Activated CD4-positive, alpha-beta memory T cell treated with anti-CD3 and anti-CD28 coated beads, Interleukin-2, amount 10 ng/mL, durations not matched to agents 7 days and 5 days (primary cell): ENCODE measurements at places on chromosomes 2 and 18. TPM values are rescaled to one million over a fixed set of nuclear protein-coding genes. Genes with fewer than 3 reads are reported as not detected.

The TUBB8B gene
- total RNA-seq, result not detected

DNA sequence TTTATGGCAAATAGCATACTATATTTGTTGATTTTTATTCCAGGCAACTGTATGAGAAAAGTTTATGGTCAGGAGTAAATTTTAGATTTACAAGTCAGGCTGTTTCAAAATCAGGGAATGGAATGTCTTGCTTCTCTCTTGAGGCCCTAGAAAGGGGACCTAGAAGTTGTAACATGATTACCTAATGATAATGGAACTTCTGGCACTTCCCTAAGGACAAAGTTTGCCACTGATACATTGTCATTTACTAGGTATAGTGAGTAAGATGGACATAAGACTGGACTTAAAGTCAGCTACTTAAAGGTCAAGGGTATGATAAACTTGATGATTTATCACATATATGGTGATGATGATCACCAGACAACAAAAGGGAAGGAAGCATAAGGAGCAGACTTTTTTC, 103.3 kb upstream of the VRK2 start:
- no peak for DNase-seq

The NDUFAF7 gene
- total RNA-seq, result 17.7 TPM

DNA sequence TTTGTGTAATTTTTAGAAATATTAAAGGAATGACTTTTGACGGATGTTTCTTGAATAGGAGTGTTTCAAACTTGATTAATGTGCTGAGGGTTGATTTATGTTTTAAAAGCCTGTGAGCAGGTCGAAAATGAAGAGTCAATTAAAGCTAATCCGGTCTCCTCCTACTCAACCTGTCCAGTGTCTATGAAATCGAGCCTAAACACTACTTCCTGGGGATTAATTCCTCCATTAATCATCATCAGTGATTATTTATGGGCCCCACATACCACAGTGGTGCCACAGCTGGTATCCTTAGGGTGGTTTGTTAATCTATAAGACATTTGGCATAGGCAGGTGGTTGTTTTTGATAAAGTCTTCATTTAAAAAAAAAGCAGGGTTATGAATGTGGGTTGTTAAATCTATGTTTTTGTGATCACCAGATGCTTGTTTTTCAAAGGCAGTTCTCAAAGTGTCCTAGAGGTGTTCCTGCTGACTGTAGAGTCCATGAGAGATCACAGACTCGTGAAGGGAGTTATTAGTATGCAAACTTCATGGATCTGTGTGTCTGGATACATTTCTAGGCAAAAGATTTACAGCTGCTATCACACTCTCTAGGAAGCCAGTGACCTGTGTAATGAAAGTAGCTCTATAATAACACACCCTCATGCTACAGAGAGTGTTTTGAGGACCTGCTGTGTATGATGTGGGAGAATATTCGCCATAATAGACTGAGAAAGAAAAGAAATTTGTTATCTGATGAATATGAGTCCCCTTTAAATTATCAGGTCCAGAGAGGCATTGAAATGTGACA, 308.6 kb downstream of the AKAIN1 start:
- DNase-seq, result no peak

The FAP gene
- total RNA-seq, result not detected

DNA sequence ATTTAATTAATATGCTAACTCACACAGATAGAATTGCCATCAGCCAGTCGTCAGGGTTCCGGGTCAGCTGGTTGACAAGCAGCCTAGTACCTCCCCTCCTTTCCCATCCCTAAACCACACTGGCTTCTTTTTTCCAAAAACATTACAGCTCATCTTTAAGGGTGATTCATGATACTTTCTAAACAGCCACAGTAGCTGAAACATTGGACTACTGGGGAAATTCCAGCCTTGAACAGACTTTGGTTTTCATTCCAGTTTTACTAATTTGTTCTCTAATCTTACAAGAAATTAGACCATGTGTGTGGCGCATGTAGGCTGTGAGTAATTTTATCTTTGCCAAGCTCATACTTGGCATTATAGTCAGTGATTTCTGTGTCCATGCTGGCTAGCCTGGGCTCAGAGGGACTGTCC, 110.8 kb downstream of the FMNL2 start:
- DNase-seq, result no peak

- no peak for DNase-seq
Measured at GRCh38 chr2:63049211-63049969, 1.2 kb upstream of the OTX1 start.

The ERBB4 gene
- total RNA-seq, result not detected

GRCh38 chr2:65366595-65367125, 65.7 kb downstream of the SPRED2 start:
- DNase-seq, result peak; percentile 41

DNA sequence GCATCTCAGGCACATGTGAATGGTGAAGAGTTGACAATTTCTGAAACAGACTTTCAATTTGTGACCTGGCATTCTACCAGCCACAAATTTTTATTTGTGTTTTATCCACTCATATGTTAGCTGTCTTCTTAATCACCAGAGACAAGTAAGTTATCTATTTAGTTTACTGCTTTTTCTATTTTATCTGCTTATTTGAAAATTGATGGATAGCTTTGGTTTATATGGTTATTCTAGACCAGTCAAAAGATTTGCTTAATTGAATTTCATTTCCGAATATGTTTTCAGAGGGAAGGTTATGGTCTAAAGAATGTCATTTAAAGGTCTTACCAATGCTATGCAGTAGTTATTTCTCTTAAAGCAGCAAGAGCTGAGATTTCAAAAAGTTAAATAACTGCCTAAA, 43.5 kb upstream of the LRRTM1 start:
- DNase-seq, result no peak

- no peak for DNase-seq
Measured at GRCh38 chr2:183035298-183035953, 2.8 kb downstream of the NCKAP1 start.

DNA sequence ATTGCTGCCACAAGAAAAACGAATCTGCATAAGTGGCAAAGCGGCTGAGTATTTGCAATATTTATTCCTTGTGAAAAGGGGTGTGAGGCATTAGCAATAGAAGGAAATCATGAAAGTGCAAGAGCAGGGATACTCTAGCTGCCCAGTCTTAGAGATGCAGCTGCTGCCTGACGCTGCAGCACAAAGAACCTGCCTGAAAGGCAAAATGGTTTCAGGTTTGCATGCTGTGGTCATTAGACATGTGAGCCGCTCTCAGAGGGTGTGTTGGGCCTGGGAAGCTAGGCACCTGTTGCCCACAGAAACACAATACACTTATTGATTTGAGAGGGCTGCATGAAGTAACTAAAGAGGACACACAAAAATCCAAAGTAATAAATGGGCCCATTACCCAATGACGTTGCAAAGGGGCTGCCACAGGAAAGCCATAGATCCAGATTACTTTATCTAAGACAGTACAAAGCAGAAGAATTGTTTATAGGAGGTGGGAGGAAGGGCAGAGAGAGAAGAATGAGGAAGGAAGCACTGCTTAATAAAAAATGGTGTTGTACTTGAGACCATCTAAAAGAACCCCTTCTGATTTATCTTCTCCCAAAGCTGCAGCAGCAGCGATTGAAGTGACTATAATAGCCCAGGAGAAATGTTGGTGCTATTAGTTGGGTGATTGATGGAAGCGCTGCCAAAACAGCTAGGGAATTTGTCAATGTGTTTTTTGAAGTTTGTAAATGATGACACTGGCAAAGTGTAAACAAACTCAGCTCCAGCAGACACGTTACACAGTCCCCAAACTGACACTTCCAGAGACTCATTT, 492.4 kb upstream of the ACVR2A start:
- no peak for DNase-seq

- DNase-seq, result no peak
Measured at GRCh38 chr2:212928681-212929080, 222.7 kb downstream of the IKZF2 start.

The THUMPD2 gene
- 12.9 TPM for total RNA-seq

GRCh38 chr2:177783091-177783490, 289.5 kb downstream of the PDE11A start:
- no peak for DNase-seq

- no peak for DNase-seq
Measured at GRCh38 chr2:239252801-239253200, 148.0 kb downstream of the HDAC4 start.

The TSPYL6 gene
- not detected for total RNA-seq

The IL18RAP gene
- total RNA-seq, result 9.6 TPM

The GATA6 gene
- total RNA-seq, result not detected

- no peak for DNase-seq
Measured at GRCh38 chr18:55998071-55998522, 410.1 kb upstream of the TCF4 start.

The PARD6G gene
- total RNA-seq, result 0.33 TPM

DNA sequence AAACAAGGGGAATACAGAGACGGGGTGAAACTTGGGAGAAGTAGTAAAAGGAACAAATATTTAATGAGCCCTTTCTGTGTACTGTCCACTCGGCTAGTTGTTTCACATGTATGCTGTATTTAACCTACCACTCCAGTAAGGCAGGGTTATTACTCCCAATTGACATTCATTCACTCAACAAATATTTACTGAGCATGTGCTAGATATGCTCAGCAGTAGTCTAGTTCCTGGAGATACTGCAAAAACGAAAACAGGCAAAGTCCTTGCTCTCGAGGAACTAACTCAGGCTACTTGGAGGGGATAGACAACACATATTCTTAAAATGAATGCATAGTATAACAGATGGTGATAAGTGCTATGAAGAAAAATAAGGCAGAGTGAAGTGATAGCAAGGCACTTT, 207.3 kb downstream of the SS18 start:
- no peak for DNase-seq

- DNase-seq, result peak; percentile 59
Measured at GRCh38 chr18:58505181-58505580, 123.7 kb downstream of the ALPK2 start.

- DNase-seq, result no peak
Measured at GRCh38 chr2:205685314-205686055, 3.2 kb downstream of the NRP2 start.
